ENCODE measurements at places on chromosomes 7 and 10. TPM values are rescaled to one million over a fixed set of nuclear protein-coding genes. Genes with fewer than 3 reads are reported as not detected.

GRCh38 chr7:69782917-69783684 is 184.8 kb downstream of the AUTS2 start:
- no peak for DNase-seq

UNCX gene
- not detected for total RNA-seq

TMEM178B gene
- total RNA-seq = 4.1 TPM

SAP25 gene
- 2.1 TPM for total RNA-seq

DNA sequence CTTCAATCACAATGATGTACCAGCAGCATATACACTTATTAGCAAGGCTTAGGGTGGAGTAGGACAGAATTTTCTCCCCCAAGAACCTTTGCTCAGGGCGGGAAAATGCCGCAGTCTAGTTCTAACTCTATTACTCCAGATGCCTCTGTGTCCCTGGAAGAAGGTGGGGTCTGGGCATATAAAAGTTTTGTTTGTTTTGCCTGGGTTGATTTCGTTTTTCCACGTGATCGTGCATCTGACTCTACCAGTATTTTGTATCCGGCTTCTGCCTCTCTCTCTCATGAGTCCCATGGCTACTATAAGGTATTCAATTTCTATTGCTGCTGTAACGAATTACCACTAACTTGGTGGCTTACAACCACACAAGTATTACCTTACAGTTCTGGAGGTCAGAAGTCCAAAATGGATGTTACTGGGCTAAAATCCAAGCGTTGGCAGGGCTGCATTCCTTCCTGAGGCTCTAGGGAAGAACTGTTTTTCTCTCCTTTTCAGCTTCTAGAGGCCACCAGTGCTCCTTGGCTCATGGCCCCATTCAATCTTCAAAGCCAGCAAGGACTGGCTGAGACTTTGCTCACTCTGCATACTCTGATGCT is 181.2 kb upstream of the PRSS58 start:
- DNase-seq = peak; percentile 80

FAM25G gene
- total RNA-seq = not detected

DNA sequence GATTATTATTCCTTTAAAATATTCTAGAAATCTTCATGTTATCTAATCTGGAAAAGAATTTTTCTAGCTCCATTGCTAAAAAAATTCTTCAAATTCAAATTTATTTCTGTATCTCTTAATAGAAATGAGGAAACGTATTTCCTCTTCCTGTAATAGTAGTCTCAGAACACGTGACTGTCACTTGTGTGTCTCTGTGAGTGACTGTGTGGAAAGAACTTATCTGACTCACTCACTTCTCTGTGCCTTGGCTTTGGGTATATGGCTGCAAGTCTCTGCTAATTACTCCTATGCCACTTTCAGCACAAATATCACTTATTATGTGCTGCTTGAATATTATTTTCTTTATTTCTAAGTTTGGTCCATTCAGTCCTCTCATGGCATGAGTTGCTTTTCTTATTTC is 132.7 kb downstream of the CNTNAP2 start:
- DNase-seq = no peak

DNA sequence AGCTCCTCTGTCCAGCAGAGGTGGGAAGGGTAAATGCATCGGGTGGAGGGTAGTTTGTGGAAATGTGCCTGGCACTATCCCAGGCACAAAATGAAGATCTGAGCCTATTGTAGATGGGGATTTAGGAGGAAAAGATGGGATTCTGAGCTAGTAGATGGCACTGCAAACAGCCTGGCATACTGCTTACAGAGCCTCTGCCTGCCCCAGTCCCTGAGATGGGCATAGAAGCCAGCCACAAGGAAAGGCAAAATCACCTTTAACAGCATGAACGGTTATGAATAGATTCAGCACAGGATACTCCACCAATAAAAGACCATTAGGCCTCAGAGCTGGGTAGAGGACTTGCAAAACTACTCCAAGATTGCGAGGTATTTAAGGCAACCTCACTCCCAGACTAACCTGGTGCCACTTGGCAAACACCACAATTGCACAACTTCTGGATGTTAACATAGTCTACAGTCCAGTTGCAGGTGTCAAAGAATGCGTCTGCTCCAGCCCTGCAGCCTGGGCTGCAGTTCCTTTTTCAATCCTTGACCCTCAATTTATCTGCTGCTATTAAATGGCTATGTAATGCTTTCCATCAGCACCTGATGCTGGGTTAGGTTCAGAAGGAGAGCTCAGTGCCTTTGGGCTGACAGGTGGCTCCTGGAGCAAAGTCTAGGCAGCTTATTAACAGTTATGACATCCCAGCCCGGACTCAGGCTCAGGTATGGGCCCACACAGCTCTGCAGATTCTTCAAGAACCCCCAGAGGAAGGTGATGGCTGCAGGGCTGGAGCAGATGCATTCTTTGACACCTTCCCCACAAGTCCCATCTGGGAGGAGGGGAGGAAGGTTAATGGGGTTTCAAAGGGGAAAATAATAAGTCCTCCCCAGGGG is 34.0 kb downstream of the CDHR3 start:
- DNase-seq = no peak

KIAA1549 gene
- total RNA-seq = 4.1 TPM

All from RPMI7951 (cell line).